ENCODE measurements at places on chromosomes 13 and 19.

DNA sequence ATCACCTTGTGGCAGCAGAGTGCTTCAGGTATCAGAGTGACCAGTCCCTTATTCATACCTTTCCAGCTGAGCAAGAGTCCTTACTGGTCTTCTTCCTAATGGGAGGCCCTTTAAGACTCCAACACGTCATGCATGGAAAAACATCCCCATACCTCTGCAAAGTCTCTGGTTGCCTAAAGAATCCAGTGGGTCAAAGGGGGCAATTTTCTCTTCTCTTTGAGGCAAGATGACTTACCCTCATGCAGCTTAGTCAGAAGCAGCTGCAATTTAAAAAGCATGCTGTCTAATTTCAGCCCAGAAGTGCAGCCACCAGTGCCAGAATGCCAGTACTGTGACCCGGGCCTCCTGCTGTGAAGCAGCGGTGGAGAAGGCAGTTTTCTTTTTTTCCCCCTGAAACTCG lies 18.7 kb downstream of the PPP5C start:
- DNase-seq = no peak

GRCh38 chr13:28047757-28048388 lies 52.5 kb downstream of the FLT3 start:
- DNase-seq = no peak

GRCh38 chr13:46679369-46680120 lies 117.4 kb downstream of the ESD start:
- no peak for DNase-seq

DNA sequence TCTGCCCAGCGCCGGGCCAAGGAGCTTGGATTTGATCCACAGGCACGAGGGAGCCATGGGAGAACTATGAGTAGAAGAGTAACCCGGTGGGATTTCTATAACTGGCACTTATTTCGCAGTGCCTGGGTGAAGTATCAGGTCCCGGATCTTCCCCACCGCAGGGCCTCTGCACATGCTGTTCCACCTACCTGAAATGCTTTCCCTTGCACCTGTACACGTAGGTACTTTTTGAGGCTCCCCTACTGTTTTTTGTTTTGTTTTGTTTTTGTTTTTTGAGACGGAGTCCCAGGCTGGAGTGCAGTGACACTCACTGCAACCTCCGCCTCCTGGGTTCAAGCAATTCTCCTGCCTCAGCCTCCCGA lies 402 bp upstream of the KANK3 start:
- DNase-seq = no peak

GRCh38 chr19:57587529-57587928 lies 3.6 kb downstream of the ZIK1 start:
- DNase-seq = no peak

GRCh38 chr13:32164622-32165268 lies 133.2 kb downstream of the FRY start:
- no peak for DNase-seq

GRCh38 chr13:78764665-78765064 lies 105.7 kb upstream of the OBI1 start:
- no peak for DNase-seq

DNA sequence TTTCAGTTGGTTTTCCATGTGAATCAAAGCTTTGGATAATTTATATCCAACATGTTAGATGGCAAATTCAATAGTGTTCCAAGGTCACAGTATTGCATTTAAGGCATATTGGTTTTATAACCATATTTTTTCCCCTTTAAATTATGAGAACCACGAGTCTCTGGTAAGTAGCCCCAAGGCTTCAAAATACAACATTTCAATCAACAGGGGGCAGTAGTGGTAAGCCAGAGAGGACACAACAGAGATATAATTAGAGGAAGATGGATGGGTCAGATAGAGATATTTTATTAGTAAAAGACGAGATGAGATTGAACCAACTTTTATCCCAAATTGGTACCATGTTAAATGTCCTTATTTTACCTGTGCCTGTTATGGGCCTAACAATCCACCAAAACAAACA lies 53.1 kb downstream of the KL start:
- DNase-seq = no peak

- no peak for DNase-seq
These were observed 6.1 kb upstream of the ARRDC2 start for GRCh38 chr19:18001777-18002345.

GRCh38 chr13:59744747-59745391 lies 418.9 kb downstream of the DIAPH3 start:
- DNase-seq = no peak

- peak; percentile 69 for DNase-seq
These were observed 1.1 kb downstream of the FOXO1 start for GRCh38 chr13:40665126-40666044.

DNA sequence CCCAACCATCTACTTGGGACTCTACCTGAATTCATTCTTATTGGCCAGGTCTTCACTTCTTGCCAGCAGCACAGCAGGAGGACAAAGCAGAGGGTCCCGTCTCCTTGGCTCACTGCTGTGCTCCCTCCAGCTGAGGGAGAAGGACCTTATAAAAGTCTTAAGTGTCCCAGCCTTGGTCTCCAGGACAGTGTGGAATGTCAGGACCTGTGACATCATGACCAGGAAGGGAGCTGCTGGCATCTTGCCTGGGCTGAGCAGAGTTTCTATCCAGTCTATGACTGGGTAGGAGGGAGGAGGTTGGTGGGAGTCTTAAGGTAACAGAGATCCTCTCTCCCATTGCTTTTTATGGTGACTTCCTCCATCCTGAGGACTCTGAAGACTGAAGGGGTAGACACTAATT lies 56.6 kb upstream of the ANKRD10 start:
- no peak for DNase-seq

DNA sequence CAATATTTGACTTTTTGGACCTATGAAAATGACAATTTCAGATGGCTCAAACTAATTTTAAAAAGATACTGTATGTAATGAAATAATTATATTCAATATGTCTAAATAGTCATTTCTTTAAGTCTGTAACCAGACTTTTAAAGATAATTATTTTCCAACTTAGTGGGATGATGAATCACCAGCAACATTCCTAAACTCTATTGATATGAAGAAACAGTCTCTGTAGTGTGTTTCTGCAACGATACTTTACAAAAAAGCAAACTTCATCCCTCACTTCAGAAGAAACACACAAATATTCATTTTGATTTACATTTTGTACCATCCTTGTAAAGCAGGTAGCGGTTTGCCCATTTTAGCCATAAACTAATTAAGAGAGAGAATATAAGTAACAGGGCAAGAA lies 417.4 kb downstream of the EFNB2 start:
- DNase-seq = no peak

GRCh38 chr13:84137292-84137691 lies 255.0 kb upstream of the SLITRK1 start:
- DNase-seq = no peak

DNA sequence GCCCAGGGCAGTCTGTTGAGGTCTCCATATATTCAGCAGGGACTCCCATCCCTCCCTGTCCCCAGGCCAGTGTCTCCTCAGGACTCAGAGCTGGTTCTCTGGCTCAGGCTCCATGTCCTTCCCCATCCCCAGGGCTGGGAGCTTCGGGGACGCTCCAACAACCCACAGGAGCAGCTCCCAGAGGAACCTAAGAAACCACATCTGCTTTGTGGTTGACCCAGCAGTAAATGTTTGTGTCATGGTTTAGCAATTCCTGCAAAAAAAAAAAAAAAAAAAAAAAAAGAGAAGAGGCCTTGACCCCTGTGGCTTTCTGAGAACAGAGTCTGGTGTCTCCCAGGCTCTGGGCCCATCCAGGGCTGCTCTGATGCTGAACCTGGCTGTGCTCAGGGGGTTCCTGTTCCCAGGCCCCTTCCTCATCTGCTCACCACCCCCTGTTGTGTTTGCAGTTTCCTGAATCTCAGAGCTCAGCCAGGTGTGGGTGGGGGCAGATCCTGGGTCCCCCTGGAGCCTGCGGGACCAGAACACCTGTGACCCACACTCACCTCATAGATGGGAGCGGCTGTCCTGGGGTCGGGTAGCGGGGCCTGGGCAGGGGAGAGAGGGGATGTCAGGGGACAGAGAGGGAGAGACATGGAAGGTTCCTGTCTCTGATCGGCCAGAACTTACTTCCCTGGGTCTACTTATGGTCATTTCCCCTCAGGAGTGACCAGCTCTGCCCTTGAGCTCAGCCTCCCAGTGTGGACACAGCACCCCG lies 25.2 kb upstream of the CEACAM1 start:
- no peak for DNase-seq

GRCh38 chr19:42497492-42498168 lies 30.7 kb downstream of the CEACAM1 start:
- no peak for DNase-seq

GRCh38 chr19:43457809-43458208 lies 7.6 kb downstream of the LYPD3 start:
- no peak for DNase-seq

GRCh38 chr19:46269101-46269500 lies 27.7 kb upstream of the HIF3A start:
- no peak for DNase-seq

- no peak for DNase-seq
These were observed 99.3 kb downstream of the DHRS12 start for GRCh38 chr13:51704399-51705313.

GRCh38 chr13:32224916-32225315 lies 90.2 kb downstream of the ZAR1L start:
- DNase-seq = no peak

DNA sequence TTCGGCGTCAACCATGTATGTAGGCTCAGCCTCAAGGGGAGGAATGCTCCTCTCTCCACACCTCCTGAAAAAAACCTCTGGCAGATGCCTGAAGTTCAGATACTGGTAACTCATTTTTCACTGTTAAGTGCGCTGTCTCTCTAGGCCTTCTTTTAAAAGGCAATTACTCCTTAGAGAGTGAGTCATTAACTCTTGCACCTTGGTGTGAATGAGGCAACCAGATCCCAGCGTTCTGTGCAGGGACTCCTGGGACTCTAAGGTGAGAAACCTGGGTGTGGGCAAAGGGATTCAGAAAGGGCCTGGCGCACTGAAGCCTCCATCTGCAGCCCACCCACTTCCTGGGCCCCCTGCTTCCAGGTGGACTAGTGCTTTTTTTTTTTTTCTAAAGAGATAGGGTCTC lies 71.7 kb downstream of the SIAH3 start:
- DNase-seq = no peak

DNA sequence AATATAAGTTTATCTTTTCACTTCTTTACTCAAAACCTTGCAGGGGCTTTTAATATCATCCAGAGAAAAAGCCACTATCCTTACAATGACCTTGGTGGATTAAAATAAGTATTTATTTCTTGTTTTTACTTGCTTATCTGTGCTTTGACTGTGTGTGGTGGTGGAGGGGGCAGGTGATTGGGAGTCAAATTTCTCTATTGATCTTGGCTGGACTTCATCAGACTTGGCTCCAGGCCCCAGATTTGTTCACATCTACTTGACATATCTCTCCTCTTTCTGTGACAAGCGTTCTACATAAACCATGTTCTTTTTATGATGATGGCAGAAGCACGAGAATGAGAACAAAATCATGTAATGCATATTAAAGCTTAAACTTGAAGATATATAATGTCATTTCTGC lies 670.8 kb downstream of the PCDH17 start:
- no peak for DNase-seq

DNA sequence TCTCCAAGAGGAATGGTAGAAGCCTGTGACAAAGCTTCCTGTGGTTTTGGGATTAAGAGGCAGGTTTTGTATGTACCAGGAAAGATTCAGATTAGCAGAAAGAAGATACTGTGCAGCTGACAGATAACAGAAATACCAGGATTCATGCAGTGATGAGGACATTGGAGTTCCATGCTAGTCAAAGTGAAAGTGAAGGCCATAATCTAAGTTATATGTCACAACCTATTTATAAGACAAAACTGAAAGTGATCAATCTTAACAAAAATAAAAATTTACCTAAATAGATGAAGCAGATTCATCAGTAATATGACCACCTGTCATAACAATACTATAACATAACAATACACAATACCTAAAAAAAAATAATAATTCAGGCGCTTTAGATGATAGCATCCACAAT lies 1305.2 kb upstream of the PCDH9 start:
- DNase-seq = no peak

DNA sequence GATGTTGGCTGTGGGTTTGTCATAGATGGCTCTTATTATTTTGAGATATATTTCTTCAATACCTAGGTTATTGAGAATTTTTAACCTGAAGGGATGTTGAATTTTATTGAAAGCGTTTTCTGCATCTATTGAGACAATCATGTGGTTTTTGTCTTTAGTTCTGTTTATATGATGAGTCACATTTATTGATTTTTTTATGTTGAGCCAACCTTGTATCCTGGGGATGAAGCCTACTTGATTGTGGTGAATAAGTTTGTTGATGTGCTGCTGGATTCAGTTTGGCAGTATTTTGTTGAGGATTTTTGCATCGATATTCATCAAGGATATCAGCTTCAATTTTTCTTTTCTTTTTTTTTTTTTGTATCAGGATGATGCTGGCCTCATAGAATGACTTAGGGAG lies 29.4 kb downstream of the NBEA start:
- no peak for DNase-seq

GRCh38 chr19:1767464-1767933 lies 14.2 kb downstream of the ONECUT3 start:
- no peak for DNase-seq

Data from lower lobe of right lung (tissue), 2 donors.